ENCODE measurements at places on chromosomes 2 and 18. TPM values are rescaled to one million over a fixed set of nuclear protein-coding genes. Genes with fewer than 3 reads are reported as not detected.
A peak's percentile ranks its signal among the peaks of the same experiment; 100 is the strongest.

The MTERF4 gene
- total RNA-seq: 15.4 TPM

The AQP12A gene
- total RNA-seq: not detected

The SERPINB3 gene
- not detected for total RNA-seq

The IL18R1 gene
- total RNA-seq: 7.6 TPM

The OTX1 gene
- total RNA-seq: not detected

The CPLX4 gene
- total RNA-seq: not detected

The SLC4A3 gene
- 0.20 TPM for total RNA-seq

The PCBP1 gene
- 161 TPM for total RNA-seq

The TUBA3D gene
- total RNA-seq: 0.15 TPM

The RAD51AP2 gene
- total RNA-seq: 0.30 TPM

The HOXD3 gene
- total RNA-seq: not detected

The CCL20 gene
- total RNA-seq: not detected

The STK36 gene
- total RNA-seq: 16.0 TPM

The ACTG2 gene
- 2.8 TPM for total RNA-seq

The CDCA7 gene
- 0.25 TPM for total RNA-seq

DNA sequence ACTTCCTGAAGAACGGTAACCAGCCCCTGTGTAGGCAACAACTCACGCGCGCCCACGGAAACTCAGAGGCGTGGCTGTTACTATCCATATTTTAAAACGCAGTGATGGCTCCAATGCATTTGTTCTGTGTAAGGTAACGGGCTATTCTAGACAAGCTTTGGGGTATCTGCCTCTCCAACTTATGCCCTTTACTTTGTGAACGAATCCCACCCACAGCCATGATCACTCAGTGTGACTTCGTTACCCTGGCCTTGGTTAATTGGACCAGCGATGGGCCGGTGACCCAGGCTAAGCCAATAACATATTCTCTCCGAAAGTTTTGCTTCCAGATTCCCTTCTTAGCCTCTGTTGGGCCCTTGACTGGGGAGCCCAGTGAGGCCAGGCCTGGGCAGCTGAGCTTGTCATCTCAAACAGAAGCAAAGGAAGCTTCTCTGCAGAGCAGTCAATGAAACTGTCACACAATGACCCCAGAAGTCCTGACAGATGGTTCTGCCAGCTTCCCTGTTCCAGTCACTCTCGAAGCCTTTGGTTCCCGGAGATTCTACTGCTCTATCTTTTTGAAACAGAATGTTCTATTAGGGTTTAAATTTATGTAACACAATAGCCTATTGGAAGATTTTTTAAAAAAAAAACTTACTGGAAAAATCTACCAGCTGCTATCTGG is 30.7 kb upstream of the ROCK2 start:
- no peak for DNase-seq

DNA sequence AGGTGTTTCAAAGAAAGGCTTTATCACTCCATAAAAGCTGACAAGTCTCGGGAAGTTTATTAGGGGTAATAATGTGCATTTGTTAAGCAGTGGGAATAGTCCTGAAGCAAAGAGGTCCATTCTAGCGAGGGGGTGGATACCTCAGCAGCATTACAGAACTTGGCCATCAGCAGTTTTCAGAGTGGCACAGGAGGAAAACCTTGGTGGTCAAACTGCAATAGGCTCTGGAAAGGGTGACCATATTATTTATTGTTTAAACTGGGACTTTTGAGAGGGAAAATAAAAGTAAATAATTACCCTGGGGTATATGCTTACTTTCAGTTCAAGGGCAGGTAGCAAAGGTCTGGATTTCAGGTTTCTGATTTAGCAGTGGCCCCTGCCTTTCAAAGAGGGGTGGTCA is 115.5 kb upstream of the KLHL14 start:
- DNase-seq: no peak

GRCh38 chr2:240236217-240237111 is 96.0 kb upstream of the OTOS start:
- peak; percentile 44 for DNase-seq

GRCh38 chr2:44550561-44550960 is 188.8 kb downstream of the CAMKMT start:
- DNase-seq: no peak

DNA sequence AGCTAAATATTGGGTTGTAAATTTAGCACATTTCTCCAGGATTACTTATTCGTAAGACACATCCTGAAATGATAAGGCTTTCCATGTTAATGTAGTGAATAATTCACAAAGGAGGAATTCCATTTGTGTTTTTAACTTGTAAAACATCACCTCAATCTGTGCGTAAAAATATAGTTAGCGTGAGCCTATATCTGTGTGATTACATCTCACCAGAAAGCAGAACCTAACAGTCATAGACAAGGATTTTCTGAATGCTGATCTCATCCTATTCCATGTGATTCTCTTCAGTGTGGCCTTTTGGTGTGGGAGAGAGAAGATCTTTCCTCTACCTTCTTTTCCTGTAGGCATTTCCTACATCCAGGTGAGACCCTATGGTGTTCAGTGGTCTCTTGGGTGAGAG is 263.2 kb upstream of the RASGRP3 start:
- DNase-seq: no peak

GRCh38 chr2:215397632-215398341 is 38.1 kb downstream of the FN1 start:
- DNase-seq: no peak

Measured in left lobe of liver (tissue), 2 donors.